ENCODE measurements at places on chromosomes 7 and 10. TPM values are rescaled to one million over a fixed set of nuclear protein-coding genes. Genes with fewer than 3 reads are reported as not detected.

Gene ANKRD22
- polyA plus RNA-seq = 5.2 TPM

- H3K4me3 ChIP-seq = no peak overlapping the region
- no peak overlapping the region for H3K27ac ChIP-seq
- H3K36me3 ChIP-seq = no peaks in the 10 kb centered on the region
Measured at GRCh38 chr7:118734541-118734940, 510.0 kb downstream of the ANKRD7 start.

- no peaks in the 10 kb centered on the region for H3K4me1 ChIP-seq
- no peaks in the 10 kb centered on the region for H3K27me3 ChIP-seq
- no peak overlapping the region for H3K27ac ChIP-seq
- no peaks in the 10 kb centered on the region for H3K36me3 ChIP-seq
- DNase-seq = no peak
Measured at GRCh38 chr10:10676972-10677371, 340.7 kb upstream of the CELF2 start.

GRCh38 chr7:149620961-149621360 lies 123.4 kb upstream of the ZNF746 start:
- H3K4me1 ChIP-seq = peaks cover 14% of the 10 kb centered on the region
- H3K36me3 ChIP-seq = peaks cover 28% of the 10 kb centered on the region
- no peak for DNase-seq

- H3K4me1 ChIP-seq = no peaks in the 10 kb centered on the region
- H3K36me3 ChIP-seq = no peaks in the 10 kb centered on the region
- H3K27ac ChIP-seq = no peak overlapping the region
Measured at GRCh38 chr7:79420464-79420863, 33.0 kb downstream of the MAGI2 start.

DNA sequence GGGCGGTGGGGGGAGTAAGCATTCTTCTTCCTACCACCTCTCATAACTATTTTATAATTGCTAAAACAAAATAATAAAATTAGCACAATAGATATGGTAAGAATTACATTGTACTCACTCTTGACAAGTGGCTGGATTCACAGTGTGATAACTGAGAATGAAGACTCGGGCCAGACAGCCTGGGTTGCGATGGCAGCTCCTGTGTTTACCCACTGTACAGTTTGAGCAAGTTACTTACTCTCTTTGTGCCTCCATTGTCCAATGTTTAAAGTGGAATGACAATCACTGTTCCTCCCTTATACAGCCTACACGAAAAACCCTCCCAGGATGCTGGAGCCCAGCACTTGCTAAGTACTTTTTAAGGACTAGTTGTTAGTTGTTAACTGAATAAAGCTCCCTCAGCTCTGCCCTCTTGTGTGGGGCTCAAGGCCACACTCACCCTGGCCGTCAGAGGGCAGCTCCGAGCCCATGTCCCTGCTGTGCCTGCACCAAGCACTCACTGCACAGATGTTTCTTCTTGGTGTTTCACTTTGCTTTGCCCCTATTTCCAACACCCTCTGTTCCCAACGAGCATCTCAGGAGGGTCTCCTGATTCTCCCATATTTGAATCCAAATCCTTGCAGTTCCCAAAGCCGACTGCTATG lies 56.4 kb upstream of the NPS start:
- H3K36me3 ChIP-seq = no peaks in the 10 kb centered on the region
- no peak overlapping the region for H3K27ac ChIP-seq
- no peaks in the 10 kb centered on the region for H3K4me1 ChIP-seq
- H3K27me3 ChIP-seq = no peaks in the 10 kb centered on the region
- no peak overlapping the region for H3K4me3 ChIP-seq

DNA sequence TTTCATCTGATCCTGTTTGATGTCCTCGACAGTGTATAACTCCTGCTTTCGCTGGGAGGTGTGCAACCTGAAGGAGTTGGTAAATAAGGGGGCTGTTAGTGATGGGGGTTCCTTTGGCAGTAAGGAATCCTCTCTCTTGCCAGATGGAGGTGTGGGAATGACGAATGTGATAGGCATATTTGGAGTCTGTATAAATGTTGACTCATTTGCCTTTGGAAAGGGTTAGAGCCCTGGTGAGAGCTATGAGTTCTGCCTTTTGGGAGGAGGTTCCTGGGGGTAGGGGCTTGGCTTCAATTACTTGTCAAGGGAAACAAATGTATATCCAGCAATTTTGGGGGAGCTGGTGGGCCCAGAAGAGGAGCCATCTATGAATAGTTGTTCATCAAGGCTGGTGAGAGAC lies 11.4 kb upstream of the CHST3 start:
- H3K27ac ChIP-seq = no peak overlapping the region
- peaks cover 6% of the 10 kb centered on the region for H3K4me1 ChIP-seq
- no peak for DNase-seq
- no peak overlapping the region for H3K4me3 ChIP-seq
- H3K27me3 ChIP-seq = peaks cover 3% of the 10 kb centered on the region

GRCh38 chr10:71854031-71854430 lies 3.0 kb upstream of the PSAP start:
- no peak overlapping the region for H3K4me3 ChIP-seq
- H3K36me3 ChIP-seq = no peaks in the 10 kb centered on the region
- peaks cover 14% of the 10 kb centered on the region for H3K4me1 ChIP-seq
- DNase-seq = no peak
- H3K27me3 ChIP-seq = no peaks in the 10 kb centered on the region

DNA sequence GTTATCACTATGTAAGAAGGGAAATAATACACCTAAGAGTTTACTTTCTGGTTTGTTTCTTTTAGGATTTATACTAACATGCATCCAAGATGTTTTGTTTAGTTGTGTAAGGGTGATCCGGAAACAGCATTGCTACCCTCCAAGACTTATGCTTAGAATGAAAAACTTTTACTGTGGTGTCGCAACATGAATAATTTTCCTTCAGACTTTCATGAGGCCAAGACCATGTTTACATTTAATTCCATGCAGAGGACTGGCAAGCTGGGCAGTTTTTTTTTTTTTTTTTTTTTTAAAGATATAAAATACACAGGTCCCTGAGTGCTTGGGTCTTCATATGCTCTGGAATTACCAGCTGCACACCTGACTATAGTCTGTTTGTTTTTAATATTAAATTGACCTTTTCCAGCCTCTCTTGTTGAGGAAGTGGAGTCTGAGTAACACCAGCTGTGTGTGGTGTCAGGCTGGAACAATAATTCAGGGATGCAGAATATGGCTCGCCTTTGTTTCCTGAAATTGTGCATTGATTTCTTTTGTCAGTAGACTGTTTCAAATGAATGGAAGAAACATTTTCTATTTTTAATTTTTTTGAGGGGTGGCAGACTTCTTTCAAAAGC lies 81.7 kb downstream of the ST7 start:
- no peaks in the 10 kb centered on the region for H3K4me1 ChIP-seq
- no peak overlapping the region for H3K27ac ChIP-seq
- no peak overlapping the region for H3K4me3 ChIP-seq
- H3K36me3 ChIP-seq = no peaks in the 10 kb centered on the region
- no peak for DNase-seq
- H3K27me3 ChIP-seq = no peaks in the 10 kb centered on the region

Gene PPP1R3C
- 3.2 TPM for polyA plus RNA-seq

Gene PLA2G12B
- polyA plus RNA-seq = not detected

DNA sequence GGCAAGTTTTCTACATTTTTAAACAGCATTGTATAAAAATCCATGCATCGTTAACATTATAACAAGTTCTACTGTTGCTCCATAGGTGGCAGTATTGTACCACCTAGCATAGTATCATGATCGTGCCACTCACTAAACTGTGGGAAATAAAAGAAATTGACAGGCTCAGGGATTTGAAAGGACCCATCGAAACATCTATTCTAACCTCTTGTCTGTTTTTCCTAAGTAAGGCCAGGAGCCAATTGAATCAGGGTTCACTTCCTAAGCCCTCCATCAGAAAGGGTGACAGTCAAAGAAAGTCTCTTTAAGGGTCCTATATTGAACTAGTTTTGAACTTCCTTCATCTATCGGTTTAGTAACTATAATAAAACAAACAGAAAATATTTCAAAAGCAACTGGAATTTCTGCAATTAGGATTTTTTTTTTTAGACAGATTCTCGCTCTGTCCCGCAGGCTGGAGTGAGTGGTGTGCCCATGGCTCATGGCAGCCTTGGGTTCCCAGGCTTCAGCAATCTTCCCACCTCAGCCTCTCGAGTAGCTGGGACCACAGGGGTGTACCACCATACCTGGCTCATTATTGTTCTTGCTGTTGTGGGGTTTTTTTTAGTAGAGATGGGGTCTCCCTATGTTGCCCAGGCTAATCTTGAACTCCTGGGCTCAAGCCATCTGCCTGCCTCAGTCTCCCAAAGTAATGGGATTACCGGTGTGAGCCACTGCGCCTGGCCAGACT lies 9.4 kb downstream of the HACD1 start:
- H3K4me3 ChIP-seq = no peak overlapping the region
- no peaks in the 10 kb centered on the region for H3K36me3 ChIP-seq
- H3K27me3 ChIP-seq = no peaks in the 10 kb centered on the region

GRCh38 chr7:100171087-100171681 lies 2.8 kb upstream of the GAL3ST4 start:
- H3K4me3 ChIP-seq = peak overlapping the region; percentile 39
- H3K36me3 ChIP-seq = no peaks in the 10 kb centered on the region
- H3K27ac ChIP-seq = no peak overlapping the region
- peaks cover 14% of the 10 kb centered on the region for H3K27me3 ChIP-seq
- peaks cover 15% of the 10 kb centered on the region for H3K4me1 ChIP-seq

GRCh38 chr7:102889851-102890250 lies 22.9 kb upstream of the LRRC17 start:
- H3K4me3 ChIP-seq = no peak overlapping the region
- no peak overlapping the region for H3K27ac ChIP-seq
- no peak for DNase-seq
- H3K36me3 ChIP-seq = no peaks in the 10 kb centered on the region

Gene CLDN4
- polyA plus RNA-seq = 7.2 TPM

- peaks cover 5% of the 10 kb centered on the region for H3K4me1 ChIP-seq
- no peak for DNase-seq
- no peak overlapping the region for H3K27ac ChIP-seq
- no peaks in the 10 kb centered on the region for H3K36me3 ChIP-seq
- peaks cover 28% of the 10 kb centered on the region for H3K27me3 ChIP-seq
Measured at GRCh38 chr10:114044247-114045135, 825 bp downstream of the ADRB1 start.

DNA sequence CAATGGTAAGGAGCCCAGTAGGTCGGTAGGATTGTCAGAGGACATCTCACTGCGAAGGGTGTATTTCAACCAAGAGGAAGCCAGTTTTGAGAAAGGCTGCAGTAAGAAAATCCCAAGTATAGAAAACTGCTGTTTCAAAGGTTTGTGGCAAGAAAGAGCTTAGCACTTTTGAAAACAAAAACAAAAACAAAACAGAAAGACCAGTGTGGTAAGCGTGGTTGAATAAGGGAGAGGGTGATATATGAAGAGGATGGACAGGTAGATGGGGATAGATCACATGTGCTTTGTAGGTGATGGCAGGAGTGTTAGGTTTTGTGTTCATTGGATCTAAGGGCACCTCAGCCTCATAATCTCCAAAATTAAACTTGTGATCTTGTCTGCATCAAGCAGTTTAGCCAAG lies 141.6 kb upstream of the WNT16 start:
- no peaks in the 10 kb centered on the region for H3K27me3 ChIP-seq
- no peaks in the 10 kb centered on the region for H3K36me3 ChIP-seq
- H3K27ac ChIP-seq = no peak overlapping the region
- no peak for DNase-seq
- no peak overlapping the region for H3K4me3 ChIP-seq

Gene FXYD4
- not detected for polyA plus RNA-seq

DNA sequence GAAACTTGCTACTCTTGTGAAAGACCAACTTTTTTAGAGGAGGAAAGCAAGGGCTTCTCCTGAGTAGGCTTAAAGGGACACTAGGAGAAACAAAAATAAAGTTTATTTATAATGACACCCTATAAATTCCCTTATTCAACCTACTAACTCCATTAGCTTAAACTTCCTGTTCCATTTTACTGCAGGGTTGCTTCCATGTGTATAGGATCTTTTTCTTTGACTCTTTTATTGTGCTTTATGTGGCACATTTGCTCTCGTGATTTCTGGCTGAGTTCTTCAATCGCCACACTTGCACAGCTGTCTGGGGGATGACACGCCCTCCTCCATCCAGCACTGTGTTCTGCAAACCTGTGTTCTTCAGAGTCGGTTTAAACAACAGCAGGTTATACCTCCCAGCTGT lies 225.7 kb upstream of the NPVF start:
- no peaks in the 10 kb centered on the region for H3K4me1 ChIP-seq
- no peak overlapping the region for H3K4me3 ChIP-seq
- no peak for DNase-seq
- no peak overlapping the region for H3K27ac ChIP-seq
